NCI-H187 treated with DMSO at 0.1 percent for 48 hours (cell line): ENCODE measurements at places on chromosomes 6 and 20.

DNA sequence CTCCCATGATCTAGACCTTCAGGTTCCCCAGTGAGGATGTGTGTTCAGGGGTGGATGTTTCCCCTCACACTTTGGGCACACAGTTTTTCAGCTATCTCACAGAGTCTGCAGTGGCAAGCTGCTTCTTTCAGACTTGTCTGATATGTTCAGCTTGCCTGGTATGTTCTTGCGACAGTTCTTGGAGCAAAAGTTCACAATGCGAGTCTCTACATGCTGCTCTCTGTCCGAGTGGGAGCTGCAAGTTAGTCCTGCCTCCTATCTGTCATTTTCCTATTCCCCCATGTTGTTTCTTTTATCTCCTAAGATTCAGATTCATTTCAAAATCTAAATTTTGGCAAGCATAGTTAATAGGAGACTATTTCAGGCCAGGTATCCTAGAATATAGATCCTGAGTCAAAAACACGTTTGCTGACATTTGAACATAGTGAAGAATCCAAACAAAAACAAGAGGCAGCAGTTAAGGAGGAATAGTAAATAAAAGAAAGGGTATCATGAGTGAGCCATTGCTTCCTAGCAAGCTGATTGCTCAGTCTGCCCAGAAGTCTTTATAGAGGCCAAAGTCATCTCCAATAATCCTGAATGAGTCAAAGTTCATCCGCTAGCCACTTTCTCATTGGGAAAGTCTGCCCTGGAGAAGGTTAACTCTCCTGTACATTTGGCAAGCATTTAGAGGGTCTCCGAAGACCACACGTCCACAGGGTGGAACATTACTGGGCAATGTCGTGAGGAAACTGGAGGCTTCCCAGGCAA lies 140.2 kb upstream of the MOCS1 start:
- DNase-seq = no peak

DNA sequence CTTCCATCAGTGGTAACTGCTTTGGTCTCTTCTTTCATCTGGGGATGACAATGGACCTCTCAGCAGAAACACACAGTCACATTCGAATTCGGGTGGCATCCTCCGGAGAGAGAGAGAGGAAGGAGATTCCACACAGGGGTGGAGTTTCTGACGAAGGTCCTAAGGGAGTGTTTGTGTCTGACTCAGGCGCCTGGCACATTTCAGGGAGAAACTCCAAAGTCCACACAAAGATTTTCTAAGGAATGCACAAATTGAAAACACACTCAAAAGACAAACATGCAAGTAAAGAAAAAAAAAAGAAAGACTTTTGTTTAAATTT lies 6.1 kb downstream of the EDN1 start:
- no peak for DNase-seq

DNA sequence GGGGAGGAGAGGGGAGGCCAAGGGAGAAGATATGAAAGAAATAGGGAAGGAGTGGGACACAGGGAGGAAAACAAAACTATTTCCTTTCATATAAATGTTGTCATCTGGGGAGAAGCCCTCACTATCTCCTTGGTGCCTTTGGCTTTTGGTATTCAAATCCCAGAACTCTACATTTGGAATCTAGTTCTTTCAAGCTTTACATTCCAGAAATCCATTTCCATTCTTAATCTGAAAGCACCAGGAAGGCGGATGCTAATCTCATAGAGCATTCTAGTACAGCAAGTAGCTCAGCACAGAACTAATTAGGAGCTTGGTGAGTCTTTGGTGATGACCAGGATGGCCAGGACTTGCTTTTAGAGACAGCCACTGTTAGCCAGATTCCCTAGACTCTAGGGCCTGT lies 177.9 kb downstream of the KIF16B start:
- DNase-seq = no peak

GRCh38 chr20:15253431-15253830 lies 916.0 kb upstream of the FLRT3 start:
- DNase-seq = no peak

GRCh38 chr6:33700391-33701050 lies 11.0 kb downstream of the UQCC2 start:
- no peak for DNase-seq

- no peak for DNase-seq
Measured at GRCh38 chr6:17820055-17820454, 113.3 kb upstream of the NUP153 start.

GRCh38 chr6:54451516-54451915 lies 143.3 kb downstream of the TINAG start:
- no peak for DNase-seq

GRCh38 chr20:2767768-2768631 lies 32.4 kb downstream of the CPXM1 start:
- no peak for DNase-seq

- no peak for DNase-seq
Measured at GRCh38 chr6:89487864-89488263, 54.9 kb downstream of the ANKRD6 start.

DNA sequence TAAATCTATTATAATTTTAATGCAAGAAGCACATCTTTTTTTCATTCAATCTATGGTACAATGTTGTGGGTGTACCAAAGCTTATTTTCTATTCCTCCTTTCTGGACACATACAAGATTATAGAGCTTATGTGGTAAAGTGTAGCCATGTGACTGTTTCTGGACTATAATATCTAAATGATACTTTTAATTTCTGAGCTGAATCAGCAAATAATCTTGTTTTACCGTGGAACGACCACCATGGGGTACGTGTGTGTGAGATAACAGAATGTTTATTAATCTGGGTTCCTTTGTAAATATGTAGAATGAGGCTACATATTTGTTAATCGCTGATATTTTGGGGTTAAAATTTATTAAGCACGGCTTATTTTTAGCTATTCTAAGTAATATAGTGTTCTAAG lies 111.5 kb upstream of the EYS start:
- DNase-seq = no peak

DNA sequence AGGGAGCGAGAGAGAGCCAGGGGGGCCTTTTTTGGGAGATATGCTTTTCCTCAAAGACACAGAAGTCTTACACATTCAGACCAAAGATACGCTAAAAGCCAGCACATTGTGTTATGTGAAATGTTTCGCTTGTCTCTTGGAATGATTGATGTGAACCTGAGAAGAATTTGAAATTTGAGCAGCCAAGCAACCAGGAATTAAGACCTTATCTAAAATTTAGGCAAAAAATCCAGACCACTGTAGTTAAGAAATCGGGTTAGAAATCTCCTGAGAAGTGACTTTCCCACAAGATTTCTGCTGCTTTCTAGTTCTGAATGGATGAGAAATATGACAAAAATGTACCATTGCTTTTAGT lies 223.2 kb upstream of the GMDS start:
- DNase-seq = no peak

DNA sequence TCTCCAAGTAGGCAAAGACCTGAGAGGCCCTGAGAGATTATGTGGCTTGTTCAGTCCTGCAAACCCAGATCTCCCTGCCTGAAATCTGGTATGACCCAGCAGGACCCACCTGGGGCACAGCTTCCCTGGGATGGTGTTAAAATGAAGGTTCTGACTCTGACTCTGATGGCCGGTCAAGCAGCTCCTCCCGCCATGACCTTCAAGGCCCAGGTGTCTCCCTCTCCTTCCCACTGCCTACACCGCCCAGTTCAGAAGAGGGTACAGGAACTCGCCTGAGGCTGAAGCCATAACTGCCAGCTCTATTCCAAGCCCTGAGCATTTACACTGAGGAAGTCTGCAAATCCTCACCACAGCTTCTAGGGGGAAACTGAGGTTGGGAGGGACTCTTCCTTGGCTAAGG lies 5.9 kb upstream of the CST7 start:
- DNase-seq = no peak

DNA sequence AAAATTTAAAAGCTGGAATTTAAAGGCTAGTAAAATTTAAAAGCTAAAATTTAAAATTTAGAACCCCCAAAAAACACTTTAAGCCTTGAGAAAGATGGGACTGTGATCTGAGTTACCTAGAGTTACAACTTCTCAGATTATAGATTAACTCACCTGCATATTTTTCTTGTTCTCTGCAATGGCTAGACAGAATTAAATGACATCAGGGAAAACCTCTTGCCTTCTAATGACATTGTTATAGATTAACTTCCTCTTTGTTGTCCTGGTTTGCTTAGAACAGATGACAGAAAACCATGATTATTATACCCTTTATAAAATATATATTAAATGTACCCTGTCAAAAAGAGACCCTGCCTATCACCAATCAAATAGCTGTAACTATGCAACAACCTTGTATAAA lies 56.4 kb downstream of the TRDN start:
- DNase-seq = no peak

DNA sequence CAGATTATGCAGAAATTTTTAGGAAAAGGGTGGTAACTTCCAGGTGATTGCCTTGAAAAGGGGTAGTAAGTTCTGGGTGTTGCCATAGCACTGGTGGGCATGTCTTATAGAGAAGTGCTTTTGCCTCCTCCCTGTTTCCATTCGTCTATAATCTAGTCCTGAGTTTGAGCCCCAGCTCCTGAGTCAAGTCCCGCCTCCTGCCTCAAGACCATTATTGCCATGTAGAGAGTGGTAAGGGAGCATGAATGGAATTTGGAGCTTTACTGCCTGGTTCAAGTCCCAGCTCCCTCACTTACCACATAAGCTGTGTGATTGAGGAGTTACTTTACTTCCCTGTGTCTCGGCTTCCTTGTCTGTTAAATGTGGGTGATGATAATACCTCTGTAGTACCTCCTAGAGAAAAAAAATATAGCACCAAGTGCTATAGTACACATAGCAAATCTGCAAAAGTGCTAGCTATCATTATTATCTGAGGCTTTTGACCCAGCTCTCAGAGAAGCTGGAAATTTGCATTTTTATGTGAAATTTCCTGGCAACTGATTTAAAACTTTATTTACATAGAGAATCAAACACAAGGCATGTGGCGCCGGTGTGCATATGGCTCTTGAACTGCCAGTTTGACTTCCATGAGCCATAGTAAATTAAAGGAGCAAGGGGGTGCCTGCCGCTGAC lies 36.0 kb downstream of the TGM6 start:
- DNase-seq = no peak

GRCh38 chr6:70811788-70812187 lies 144.1 kb downstream of the SMAP1 start:
- no peak for DNase-seq

DNA sequence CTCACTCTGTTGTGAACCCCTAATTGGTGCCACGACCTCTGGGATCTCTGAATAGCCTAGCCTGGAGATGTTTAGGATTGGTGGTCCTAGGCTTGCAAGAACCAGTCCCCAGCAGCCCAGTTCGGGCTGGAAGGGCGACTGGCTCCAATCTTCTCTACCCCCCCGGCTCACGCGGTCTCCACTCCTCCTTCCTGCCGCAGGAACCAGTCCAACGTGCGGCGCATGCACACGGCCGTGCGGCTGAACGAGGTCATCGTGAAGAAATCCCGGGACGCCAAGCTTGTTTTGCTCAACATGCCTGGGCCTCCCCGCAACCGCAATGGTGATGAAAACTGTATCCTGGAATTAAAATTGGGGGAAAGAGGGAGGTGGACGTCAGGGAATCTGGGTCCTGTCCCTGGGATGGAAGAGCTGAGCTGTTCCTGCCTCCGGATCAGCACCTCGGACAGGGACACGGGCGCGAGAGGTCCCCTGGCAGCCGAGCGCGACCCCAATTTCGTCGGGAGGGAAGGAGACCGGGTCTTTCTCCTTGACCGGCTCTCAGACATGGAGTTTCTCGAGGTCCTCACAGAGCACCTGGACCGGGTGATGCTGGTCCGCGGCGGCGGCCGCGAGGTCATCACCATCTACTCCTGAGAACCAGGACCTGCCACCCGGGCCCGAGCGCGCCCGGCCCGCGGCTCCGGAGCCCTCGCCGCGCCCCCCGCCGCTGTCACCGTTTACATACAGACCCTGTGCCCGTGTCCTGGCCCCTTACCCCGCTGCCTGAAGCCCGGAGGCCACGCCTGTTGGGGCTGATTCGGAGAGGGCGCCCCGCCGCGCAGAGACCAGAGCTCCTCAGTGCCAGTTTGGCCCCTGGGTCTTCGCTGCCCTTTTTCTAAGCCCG lies 28.2 kb downstream of the SLC12A5 start:
- no peak for DNase-seq

DNA sequence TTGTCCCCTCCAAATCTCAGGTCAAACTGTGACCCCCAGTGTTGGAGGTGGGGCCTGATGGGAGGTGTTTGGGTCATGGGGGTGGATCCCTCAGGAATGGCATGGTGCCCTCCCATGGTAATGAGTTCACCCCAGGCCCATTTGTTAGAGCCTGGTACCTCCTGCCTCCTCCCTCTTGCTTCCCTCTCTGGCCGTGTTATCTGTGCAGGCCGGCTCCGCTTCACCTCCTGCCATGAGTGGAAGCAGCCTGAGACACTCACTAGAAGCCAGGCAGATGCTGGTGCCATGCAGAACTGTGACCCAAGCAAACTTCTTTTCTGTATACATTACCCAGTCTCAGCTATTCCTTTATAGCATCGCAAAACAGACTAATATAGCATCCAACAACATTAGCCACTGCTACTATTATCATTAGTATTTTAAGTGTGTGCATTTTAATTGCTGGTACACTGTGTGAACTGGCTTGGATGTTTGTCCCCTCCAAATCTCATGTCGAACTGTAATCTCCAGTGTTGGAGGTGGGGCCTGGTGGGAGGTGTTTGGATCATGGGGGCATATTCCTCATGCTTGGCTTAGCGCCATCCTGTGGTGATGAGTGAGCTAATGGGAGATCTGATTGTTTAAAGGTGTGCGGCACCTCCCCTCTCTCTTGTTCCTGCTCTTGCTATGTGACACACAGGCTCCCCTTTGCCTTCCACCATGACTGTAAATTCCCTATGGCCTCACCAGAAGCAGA lies 12.2 kb upstream of the OSER1 start:
- no peak for DNase-seq

DNA sequence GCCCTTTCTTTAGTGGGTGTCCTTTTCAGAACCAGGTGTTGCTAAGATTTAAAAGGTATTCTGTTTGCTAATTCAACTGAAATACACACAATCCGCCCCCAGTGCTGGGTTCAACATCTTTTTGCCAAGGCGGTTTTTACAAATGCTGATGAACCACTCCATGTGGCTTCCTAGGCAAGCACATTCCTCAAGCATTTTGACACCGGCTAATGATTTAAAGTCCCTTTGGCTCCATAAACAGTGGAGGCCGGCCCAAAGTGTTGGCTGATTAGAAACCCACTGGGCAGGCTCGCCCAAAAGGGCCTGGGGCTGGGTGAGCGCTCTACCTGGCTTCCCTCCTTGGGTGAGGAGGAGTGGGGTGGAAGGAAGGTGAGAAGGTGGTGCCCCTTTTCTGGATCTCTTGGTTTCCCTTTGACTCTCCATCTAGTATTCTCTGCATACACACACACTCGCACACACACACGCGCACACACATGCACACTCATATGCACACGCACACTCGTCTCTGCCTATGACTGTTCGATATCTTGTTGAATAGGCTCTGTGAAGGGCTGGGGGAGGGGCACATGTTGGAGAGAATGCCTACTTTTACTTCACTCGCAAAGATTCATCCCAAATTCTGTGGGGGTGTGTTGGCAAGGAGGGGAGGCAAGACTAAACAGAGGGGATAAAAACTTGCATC lies 66.7 kb upstream of the ARMC2 start:
- DNase-seq = no peak

- DNase-seq = no peak
Measured at GRCh38 chr20:63458170-63459069, 14.0 kb downstream of the KCNQ2 start.
